ENCODE measurements at places on chromosomes 1 and 21.

- DNase-seq = no peak
These were observed 14.1 kb downstream of the KRTCAP2 start for GRCh38 chr1:155158991-155159390.

GRCh38 chr1:67514786-67515185, 84.6 kb upstream of the SERBP1 start:
- DNase-seq = no peak

DNA sequence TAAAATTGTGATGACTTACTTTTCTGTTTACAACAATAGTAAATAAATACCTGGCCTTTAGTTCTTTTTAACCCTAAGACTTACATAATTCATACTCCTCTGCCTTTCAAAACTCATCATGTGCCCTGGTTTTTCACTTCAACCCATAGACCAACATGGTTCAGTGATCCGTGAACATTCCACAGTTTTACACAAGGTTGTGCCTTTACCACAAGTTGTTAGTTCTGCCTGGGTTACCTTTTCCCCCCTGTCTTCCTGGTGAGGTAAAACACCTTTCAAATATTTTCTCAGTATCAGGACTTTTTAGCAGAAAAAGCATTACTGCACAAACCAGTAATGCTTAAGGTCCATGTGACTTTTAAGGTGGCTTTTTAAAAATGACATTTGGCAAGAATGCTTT, 1466.4 kb downstream of the PLA2G4A start:
- no peak for DNase-seq

DNA sequence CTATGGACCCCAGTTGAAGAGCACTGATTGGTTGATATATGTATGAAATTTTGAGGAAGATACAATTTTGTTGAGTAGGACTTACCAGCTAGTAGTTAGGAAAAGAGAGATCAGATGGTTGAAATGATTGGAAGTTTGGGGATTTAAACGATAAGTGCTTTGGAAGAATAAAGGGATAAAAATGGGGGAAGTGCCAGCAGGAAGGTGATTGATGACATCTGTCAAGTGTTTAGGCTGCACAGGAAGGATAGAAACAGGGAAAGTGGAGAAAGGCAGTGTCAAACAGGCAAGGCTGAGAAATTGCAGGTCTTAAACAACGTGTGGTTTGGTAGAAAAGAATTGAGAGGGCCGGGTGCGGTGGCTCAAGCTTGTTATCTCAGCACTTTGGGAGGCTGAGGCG, 22.3 kb downstream of the PDC start:
- DNase-seq = no peak

DNA sequence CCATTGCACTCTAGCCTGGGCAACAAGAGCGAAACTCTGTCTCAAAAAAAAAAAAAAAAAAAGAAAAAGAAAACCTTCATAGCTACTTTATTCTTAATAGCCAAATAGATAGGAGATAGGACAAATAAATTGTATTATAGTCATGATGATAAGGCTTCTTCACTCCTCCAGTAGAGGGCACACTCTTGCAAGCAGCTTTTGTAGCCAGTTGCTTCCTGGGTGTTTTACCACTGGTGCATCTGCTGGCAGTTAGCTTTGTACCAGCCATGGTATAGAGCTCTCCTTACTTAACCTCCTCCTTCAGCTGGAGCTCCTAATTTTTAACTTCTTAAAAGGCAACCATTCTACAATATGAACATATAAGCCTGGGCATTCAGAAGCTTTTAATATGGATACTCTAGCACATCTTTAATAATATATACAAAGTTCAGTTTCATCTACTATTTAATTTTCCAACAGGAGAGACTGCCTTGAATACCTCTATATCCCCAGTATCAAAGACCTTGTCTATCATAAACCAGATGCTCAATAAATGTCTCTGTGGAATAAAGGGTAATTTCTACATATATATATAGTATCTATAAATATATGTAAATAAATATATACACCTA, 35.8 kb downstream of the EVI5 start:
- DNase-seq = peak; percentile 74

GRCh38 chr1:210764536-210764935, 369.4 kb downstream of the KCNH1 start:
- DNase-seq = no peak

DNA sequence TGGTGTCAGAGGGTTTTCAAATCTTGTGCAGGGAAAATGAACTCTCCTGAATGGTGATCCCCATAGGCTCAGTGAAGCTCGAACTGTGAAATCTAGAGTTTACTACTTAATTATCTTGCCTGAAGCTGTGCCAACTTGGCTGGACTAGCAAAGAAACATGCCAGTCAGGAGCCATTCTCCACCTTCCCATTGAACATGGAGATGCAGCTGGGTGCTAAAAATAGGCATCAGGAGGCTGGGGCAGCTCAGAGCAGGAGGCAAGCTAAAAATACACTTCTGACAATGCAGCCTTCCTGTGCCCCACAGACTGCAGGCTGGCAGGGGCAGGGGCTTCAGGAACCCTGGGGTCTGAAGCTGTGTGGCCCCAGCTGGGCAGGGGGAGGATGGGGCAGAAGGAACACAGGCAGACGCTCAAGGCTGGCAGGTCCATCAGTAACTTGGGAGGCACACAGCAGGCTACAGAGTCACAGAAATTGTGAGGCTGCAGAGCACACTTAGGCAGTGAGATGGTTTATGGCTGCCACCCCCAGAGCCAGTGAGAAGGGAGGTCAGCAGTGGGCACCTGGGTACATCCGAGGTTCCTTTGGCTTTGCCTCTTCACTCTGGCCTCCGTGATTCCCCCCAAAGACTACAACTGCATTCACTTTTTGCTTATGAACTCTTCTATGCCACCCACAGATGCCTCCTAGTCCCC, 155.4 kb upstream of the KCND3 start:
- DNase-seq = no peak

Measured in HT-29 (cell line).